ENCODE measurements at places on chromosomes 3 and 15.

DNA sequence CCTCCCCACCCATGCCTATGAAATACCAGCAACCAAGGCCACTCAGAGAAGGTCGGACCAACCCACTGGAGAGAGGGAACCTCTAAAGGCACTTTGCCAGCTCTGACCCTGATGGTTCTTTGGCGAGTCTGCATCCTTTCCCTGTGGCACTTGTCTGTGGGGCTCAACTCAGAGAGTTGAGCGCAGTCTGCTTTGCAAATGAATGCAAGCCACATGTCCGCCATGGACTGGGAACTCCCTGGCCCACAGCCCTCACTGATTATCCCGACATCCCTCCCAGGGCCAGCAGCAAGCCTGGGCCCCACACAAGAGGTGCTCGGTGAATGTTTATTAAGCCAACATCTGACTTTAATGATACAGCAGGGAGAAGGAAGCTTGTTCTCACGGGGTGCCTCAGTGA is 55.5 kb upstream of the HES1 start:
- DNase-seq: no peak

DNA sequence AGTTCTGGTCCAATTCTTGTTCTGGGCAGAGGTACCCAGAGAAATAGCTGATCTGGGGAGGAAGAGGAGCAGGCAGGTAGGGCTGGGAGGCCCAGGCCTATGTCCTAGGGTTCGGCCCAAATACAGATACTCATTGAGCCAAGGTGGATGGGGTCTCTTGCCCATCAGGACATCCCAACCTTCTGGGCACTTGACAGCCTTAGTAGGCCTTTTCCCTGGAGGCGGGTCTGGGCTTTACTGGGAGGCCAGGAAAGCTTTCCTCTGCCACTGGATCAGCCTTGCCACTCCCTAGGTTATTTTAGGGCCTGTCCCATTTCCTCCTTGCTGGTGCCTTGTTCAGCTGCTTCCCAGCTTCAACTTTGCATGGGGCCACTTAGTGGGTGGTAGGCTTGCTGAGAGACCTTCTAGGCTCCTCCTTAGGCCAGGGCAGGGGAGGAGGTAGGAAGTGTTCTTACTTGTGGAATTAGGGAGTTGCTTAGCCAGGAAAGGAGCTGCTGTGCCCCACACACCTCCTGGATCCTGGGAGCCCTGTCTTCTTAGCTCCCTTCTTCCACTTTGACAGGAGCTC is 9.7 kb downstream of the TEX264 start:
- no peak for DNase-seq

DNA sequence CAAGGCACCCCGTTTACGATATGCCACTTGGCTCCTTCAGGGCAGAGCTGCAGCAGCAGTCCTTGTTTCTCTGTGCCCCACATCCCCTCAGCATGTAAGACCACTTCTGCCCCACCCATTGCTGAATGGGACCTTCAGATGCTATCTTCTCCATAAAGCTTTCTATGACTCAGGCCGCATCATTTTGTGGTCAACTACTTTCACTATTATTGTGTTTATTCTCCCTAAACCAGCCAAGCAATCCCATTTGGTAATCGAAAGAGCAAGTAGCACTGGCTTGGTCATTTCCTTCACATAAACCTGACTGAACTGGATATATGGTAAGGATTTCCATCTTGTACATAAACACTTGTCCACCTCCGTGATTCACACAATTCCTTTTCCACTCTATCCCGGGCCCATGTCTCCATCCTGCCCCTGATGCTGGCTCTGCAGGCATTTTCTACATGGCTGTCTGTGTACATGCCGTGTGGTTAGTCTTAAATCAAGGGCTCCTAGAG is 25.7 kb downstream of the LIPC start:
- DNase-seq: no peak

DNA sequence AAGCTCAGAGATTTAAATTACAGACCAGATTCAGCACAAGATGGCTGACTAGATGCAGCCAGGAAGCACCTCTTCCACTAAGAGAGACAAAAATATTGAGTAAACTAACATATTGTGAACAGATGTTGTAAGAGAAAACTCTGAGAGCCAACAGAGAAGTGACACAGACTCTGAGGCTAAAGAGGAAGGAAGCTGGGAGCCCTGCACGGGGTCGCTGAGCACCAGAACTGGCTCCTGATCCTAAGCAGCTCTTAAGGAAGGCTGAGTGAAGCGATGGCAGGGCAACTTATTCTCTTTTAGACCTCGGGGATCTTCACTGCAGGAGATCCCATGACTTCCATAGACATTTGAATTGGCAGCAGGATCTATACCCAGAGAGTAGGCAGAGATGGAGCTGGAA is 578.0 kb upstream of the GRM7 start:
- no peak for DNase-seq

DNA sequence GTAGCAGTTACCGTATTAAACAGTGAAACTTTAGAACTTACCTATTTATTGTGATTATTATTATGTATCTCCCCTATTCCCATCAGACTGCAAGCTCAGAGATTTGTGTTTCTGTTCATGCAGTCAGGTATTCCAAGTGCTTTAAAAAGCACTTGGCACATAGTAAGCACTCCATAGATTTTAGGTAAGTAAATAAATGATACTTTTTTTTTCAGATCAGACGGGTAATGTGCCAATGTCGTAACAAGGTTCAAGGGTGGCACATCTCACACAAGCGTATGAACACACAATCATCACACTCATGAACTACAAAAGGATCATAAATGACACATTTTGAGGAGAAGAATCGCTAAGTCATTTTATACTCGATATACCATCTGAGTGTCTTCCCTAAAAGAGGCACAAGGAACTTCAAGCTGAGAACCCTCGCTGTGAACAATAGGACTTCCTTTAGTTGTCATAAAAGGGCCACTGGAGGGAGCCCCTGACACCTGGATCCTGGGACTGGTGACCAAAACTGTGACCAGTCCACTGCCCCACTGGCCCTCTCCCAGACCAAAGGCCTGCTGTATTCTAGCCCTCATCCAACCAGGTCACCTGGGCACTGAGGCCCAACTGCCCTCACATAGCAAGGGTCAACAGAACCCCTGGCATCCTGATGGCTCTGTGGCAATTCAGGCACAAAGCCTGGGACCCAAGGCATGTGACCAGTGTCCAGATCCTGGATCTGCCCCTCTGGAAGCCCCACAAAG is 32.1 kb downstream of the KIF9 start:
- DNase-seq: peak; percentile 63

- DNase-seq: peak; percentile 21
Observed at GRCh38 chr3:161035711-161036110, 69.4 kb downstream of the B3GALNT1 start.

GRCh38 chr15:28985691-28986090 is 99.9 kb downstream of the APBA2 start:
- no peak for DNase-seq

GRCh38 chr3:107824822-107825371 is 265.9 kb downstream of the CD47 start:
- no peak for DNase-seq

- DNase-seq: no peak
Observed at GRCh38 chr15:58410353-58410752, 21.4 kb upstream of the LIPC start.

- DNase-seq: no peak
Observed at GRCh38 chr15:78204351-78205309, 29.7 kb downstream of the ACSBG1 start.

DNA sequence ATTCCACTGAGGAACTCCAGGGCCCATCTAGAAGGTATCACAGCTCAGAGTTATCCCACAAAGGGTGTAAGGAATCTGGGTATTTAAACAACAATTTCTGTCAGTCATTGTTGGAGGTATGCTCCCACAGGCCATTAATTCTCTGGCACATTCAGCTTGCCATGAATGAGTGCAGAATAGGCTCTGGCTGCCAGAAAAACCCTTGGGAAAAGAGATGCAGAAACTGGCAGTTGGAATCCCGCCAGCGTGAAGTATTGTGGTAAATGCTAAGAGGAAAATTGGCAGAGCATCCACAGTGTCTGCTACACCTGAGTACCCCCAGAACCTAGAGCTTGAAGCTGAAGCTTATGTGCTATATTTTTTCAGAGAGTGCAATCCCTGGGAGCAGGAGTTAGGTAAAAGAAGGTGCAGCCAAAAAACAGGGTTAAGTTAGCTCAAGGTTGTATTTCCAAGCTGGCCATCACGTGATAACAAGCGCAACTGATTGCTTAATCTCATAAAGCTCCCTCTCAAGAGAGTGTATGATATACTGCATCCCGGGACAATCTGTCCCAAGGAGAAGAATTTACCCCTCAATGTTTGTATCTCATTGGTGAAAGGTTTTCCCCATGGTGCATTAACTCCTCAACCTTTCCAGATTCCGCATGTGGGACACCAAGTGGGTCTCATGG is 94.2 kb upstream of the ACP3 start:
- DNase-seq: no peak

GRCh38 chr3:177137774-177138705 is 59.2 kb downstream of the TBL1XR1 start:
- DNase-seq: no peak

GRCh38 chr3:121545049-121545573 is 677 bp downstream of the POLQ start:
- DNase-seq: peak; percentile 50

GRCh38 chr3:39501968-39502837 is 34.7 kb downstream of the MOBP start:
- no peak for DNase-seq

- DNase-seq: no peak
Observed at GRCh38 chr3:194481103-194481502, 5.7 kb downstream of the ATP13A3 start.

DNA sequence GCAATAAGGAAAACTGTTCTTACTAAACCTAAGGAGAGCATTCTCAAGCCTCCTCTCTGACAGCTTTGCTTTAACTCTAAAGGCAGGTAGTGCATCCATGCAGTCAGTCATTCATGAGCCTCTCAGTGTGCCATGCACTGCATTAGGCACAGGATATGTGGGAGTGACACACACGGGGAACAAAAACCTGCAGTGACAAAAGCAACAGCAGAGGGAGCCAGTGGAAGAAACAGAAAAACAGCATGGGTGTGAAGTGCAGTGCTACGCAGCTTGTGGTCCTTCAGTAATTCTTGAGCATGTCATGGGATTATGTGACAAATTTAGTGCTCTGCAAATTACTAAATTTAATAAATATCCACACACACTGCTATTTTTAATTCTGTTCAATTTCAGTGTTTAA is 230.7 kb downstream of the BBX start:
- DNase-seq: peak; percentile 69

- peak; percentile 16 for DNase-seq
Observed at GRCh38 chr3:101148001-101148400, 154.8 kb upstream of the ABI3BP start.

DNA sequence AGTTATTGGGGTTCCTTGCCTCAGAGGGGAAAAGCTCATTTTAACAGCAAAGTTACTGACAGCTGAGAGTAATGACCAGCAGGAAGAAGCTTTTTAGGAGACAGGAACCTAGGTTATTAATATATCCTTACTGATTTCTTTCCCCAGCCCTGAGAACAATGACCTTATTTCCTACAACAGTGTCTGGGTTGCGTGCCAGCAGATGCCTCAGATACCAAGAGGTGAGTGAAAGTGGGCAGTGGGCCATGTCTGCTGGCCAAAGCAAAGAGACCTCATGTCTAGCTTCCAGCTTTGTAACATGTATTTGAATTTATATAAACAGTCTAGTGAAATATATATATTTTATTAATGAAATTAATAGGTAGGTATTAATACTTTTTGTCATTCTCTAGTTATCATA is 5.0 kb downstream of the CCNDBP1 start:
- DNase-seq: no peak

DNA sequence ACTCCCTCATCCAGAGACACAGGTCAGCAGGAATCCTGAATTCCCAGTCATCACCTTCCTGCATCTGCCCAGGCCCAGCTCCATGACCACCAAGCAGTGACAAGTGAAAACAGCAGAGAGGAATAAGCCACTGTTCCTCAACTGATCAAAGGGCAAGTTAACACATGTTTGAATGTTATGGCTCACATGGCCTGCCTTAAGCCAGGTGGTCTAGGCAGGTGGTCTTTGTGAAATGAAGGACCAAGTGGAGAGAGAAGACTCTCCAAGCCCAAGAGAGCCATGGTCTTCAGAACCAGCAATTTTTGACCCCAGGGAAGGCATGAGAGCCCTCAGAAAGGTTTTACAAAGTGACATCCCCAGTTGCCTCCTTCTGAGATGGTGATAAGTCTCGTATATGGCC is 161.8 kb downstream of the EPHB1 start:
- DNase-seq: no peak

GRCh38 chr3:129503471-129504291 is 24.8 kb upstream of the RHO start:
- DNase-seq: no peak

DNA sequence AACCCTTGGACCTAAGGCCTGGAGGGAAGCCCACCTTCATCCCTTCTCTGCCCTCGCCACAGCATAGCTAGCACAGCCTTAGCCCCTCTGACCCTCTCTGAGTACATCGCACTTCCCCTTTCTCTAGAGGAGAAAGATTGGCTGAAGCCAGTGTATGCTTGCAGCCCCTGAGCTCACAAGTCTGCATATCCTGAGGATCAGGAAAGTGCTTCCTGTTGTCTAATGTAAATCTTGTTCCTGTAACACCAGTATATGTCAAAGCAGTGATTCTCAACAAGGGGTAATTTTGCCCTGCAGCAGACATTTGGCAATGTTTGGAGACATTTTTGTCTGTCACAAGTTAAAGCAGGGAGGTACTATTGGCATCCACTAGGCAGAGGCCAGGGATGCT is 2.2 kb upstream of the PRKCD start:
- DNase-seq: no peak

DNA sequence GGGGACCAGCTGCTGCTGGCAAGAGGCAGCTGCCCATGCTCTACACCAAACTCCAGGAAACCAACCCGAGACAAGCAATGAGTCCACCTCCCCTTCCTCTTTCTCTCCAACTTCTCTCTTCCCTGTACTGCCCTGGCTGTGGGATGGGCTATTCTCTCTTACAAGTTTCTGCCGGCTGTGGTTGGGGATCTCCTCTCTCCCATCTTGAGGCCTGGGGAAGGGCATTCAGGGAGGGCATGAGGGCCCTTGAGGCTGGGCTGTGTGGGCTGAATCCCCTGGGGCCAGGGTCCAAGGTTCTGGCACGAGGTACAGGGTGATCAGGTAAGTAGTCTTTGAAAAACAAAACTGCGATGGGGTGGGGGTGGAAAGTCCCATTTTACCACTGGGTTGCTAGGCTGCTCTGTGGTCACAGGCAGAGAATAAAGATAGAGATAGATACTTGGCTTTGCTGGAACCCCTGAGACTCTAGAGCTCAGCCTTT is 32.3 kb upstream of the CTSH start:
- DNase-seq: no peak

- DNase-seq: no peak
Observed at GRCh38 chr3:122955916-122956692, 71.5 kb downstream of the SEMA5B start.

GRCh38 chr3:38029400-38030125 is at the start of gene PLCD1:
TSS of gene PLCD1 (minus strand) at chr3:38029642. CDS start at chr3:38029539, 103 bp downstream.
- no peak for DNase-seq

DNA sequence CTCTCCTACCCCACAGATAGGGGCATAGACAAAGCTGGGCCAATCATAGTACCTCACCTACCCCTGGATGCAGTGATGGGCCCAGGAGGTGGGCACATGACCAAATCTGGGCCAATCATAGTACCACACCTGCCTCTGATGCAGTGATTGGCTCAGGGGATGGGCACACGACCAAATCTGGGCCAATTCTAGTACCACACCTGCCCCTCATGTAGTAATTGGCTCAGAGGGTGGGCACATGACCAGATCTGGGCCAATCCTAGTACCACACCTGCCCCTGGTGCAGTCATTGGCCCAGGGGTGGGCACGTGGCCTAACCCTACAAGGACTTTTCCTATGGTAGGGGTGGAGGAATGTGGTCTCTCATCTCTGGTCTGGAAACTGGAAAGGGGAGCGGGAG is 56.9 kb upstream of the MEF2A start:
- no peak for DNase-seq

All from hematopoietic multipotent progenitor cell treated with erythropoietin and hydrocortisone succinate and interleukin-3 and kit ligand, for 8 days (in vitro differentiated cells).